ENCODE measurements at places on chromosomes 6 and 20.
A peak's percentile ranks its signal among the peaks of the same experiment; 100 is the strongest.

DNA sequence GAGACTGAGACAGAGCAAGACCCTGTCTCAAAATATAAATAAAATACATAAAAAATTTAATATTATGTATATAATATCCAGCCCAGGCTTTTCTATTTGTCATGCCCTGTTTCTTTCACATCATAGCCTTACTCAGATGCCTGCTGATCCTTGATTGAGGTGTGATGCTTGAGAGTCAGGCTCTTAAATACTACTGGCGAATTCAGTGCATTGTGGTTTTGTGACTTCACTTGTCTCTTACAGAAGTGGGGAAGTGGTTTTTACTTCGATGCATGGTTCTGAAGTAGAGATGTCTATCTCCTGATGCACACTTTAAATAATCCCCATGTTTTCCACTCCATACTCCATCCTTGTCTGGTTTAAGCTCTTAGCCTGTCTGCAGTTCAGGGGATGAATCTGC lies 29.1 kb downstream of the ASXL1 start:
- no peak for DNase-seq

- DNase-seq: no peak
Observed at GRCh38 chr6:153882411-153882810, 156.6 kb upstream of the OPRM1 start.

DNA sequence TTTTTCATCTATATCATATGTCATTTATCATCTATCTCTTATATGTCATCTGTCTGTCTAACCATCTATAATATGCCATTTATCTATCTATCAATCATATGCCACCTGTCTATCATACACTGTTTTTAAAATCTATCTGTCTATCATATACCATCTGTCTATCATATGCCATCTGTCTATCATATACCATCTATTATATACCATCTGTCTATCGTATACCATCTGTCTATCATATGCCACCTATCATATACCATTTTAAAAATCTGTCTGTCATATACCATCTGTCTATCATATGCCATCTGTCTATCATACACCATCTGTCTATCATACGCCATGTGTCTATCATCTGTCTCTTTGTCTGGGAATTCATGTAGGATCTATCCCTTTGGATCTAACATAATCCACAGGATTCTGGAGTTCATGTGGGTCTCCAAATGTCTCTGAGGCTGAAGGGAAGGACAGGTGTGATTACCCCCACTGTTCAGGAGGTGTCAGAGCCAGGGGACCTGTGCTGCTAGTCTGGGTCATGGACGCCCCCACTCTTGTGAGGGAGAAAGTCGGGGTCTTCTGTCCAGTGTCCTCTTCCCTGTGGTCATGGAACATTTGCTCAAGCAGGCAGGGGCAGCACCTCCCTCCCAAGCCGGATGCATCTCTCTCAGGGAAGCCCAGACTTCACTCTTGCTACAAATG lies 36.9 kb upstream of the FRMD1 start:
- DNase-seq: no peak

- DNase-seq: no peak
Observed at GRCh38 chr6:117200067-117200466, 65.3 kb upstream of the VGLL2 start.

GRCh38 chr6:138654715-138655634 lies 118.6 kb upstream of the CCDC28A start:
- DNase-seq: no peak

DNA sequence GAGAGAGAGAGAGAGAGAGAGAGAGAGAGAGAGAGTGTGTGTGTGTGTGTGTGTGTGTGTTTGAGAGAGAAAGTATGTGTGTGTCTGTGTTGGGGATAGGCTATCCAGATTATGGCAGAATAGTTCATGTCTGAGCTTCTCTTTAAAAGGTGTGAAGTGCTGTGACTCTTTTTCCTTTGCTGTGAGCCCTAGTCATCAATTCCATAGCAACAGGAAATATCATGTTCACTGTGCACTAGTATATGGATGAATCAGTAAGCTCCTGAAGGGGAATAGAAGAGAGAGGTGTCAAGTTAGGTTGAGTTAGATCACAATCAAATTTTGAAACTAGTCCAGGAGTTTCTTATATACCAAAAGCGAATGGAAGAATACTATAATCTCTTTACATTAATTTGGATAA lies 318.7 kb downstream of the RFPL4B start:
- DNase-seq: no peak

DNA sequence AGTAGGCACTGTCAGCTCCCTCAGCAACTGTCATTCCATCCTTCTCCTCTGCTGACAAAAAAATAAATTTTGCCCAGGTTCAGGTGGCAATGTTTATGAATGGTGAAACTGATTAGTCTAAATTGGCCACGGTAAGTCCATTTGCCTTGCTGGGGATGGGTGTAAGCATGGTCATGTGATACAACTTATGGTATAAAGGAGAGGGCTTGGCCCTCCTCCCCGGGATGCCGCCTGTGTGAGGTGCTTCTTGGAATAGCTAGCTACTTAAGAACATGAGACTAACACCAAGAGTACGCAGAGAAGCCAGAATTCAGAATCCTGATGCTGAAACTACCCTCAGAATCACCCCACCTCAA lies 94.4 kb upstream of the MAP7 start:
- DNase-seq: no peak

DNA sequence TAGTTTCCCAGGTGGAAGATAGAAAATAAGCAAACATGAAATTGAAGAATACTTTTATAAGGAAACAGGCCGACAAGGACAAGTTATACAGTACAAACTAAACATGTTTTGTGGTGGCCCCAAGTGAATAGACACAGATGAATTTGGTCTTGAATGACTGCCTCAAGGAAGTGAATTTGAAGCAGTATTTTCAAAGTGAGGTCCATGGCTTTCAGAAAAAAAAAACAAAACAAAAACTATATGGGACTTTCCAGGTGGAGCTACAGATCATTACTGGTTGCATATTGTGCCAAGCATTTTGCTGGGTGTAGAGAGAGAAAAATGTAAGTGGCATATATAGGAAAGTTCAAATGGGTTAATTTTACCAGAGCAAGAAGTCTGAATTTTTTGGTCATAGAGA lies 68.8 kb downstream of the CYB5R4 start:
- DNase-seq: no peak

GRCh38 chr20:62791301-62792181 lies 4.7 kb upstream of the MRGBP start:
- peak; percentile 94 for DNase-seq
